GF-D8 (cell line): ENCODE measurements at places on chromosomes 11 and 22.

DNA sequence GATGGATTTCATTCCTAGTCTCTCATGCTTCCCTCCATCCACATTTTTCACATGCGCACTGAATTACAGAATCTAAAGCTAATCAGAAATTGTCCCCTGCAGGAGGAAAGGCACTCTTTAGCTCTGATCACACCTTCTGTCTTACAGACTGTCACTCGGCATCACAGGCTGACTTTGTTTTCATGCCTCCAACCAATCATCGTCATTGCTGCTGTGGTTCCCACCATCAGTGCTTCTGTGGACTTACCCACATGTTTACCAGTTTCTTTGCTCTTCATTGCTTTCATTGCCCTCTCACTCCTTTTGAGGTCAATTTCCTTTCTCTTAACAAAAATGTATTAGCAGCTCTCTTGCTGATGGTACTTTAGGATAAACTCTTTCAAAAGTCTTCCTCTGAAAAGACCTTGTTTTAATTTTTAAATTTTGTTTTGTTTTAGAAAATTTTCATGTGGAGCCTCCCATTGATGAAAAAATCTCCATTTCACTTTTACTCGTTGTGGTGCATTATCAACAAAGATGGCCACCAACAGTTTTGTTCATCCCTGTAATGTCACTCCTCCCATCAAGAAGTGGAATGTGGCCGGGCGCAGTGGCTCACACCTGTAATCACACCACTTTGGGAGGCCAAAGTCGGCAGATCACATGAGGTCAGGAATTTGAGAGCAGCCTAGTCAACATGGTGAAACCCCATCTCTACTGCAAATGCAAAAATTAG is 20.2 kb upstream of the TREH start:
- no peak for DNase-seq

- DNase-seq = no peak
Measured at GRCh38 chr11:55707029-55707428, 45.0 kb downstream of the OR4C6 start.

DNA sequence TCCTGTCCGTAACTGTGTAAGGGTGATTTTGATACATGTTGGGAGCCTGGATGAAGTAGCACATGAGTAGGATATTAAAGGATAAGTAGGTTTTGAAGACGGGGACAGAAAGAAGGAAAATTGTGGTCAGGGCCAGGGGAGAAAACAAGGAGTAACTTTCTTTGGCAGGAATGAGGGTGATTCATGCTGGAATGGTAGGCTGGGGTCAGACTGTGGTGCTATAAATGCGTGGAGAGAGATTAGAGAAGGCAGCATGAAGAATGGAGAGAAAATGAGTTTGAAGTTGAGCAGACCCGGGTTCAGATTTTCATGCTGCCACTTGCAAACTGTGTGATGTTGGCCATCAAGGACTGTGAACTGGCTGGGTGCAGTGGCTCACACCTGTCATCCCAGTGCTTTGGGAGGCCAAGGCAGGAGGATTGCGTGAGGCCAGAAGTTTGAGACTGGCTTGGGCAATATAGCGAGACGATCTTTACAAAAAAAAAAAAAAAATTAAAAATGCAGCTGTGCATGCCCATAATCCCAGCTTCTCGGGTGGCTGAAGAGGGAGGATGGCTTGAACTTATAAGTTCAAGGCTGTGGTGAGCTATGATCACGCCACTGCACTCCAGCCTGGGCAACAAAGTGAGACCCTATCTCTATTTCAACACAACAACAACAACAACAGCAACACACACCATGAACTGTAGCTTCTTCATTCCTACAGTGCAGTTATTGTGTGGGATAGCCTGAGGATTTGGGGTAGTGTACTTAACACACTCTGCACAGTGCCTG is 22.3 kb downstream of the ZBTB16 start:
- no peak for DNase-seq

- DNase-seq = no peak
Measured at GRCh38 chr11:64800303-64801157, 2.5 kb downstream of the MAP4K2 start.

DNA sequence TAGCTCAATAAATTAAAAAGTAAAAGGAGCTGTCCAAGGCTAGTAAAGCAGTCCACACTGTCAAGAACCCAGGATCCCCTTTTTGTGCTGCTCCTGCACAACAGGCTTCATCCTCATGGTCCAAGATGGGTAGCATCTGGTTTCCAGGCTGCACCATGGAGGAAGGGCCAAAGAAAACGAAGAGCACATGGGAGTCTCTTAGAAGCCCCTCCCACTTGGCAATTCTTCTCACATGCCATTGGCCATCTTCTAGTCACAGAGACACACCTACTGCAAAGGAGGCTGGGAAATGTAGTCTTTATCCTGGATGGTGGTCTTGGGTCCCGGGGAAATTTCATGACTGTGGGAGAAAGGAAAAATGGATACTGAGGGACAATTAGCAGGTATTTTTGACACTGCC is 37.8 kb downstream of the PRR5L start:
- DNase-seq = no peak

GRCh38 chr11:119584193-119585042 is 144.6 kb downstream of the NECTIN1 start:
- peak; percentile 99 for DNase-seq

- no peak for DNase-seq
Measured at GRCh38 chr22:49233507-49234100, 594.1 kb downstream of the BRD1 start.
